ENCODE measurements at places on chromosomes 12 and 14.

- DNase-seq = no peak
These were observed 590.0 kb downstream of the BCL11B start for GRCh38 chr14:98682033-98682432.

DNA sequence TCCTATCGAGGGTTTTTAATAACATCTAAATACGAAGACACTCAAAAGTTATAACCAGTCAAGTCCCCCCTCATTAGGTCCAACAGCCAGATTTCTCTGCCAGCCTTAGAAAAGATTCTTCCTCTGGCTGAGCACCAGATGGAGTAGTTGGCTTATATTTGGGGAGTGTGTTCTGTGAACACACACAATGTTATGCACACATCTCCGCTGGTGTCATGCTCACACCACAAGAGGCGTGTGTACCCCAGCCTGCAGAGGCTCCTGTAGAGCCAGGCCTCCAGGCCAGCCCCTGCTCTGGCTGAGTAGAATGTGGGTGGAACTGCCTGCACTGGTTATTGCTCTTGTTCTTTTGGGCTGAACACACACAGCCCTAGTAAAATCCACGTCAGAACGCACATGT, 64.0 kb downstream of the PIWIL1 start:
- DNase-seq = no peak

DNA sequence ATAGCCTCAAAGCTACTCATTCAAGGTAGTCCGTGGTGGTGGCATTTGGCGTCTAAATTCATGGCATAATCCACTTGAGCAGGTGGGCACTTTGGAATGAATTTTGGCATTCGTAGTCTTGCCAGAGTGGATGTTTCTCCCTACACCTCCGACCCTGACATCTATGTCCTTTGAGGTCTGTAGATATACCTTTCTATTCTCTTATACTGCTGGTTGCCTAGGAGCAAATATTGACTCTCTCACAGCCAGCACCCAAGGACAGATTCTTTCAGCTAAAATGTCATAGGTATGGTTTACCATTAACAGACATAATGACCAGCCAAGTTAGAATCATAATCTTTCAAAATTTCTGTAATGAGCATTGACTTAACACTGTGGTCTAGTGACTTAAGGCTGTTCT, 47.4 kb upstream of the FLRT2 start:
- no peak for DNase-seq

GRCh38 chr12:9797722-9798619, 29.3 kb upstream of the KLRF1 start:
- DNase-seq = no peak

- no peak for DNase-seq
These were observed 191.3 kb downstream of the TMTC2 start for GRCh38 chr12:82877963-82878362.

- DNase-seq = no peak
These were observed 102.9 kb downstream of the DPF3 start for GRCh38 chr14:72790887-72791566.

- DNase-seq = no peak
These were observed 27.0 kb downstream of the SMUG1 start for GRCh38 chr12:54161481-54162437.

DNA sequence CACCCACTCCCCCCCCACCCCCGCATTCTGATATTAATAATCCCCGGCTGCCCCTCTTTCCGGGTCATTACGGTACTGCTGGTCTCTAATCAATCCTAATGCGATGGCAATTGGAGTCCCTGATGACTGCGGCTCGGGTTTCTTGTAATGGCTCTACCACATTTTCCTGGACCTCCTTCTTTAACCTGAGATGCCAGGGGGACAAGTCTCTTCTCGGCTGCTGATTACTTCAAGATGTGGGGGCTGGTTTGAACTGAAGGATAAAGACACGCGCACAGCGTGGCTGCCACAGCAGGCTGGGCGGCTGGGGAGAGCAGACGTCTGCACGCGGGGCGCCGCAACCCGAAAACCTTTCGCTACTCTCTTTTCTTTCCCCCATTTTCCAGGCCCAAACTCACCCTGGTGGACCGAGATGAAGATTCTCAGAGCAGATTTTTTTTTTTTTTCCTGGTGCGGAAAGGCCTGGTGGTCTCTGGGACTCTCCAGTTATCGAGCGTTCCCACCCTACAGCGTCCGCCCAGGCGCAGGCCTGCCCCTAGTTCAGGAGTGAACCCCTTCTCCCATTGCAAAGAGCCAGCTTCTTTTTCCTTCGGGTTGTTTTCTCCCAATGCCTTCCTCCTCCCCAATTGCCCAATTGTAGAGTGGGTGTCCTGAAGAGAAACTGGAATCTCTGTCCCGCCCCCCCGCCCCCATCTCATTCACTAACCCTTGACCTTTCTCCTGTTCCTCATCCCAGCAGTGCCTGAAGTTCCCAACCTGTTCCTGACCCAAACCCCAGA, 6.0 kb upstream of the SIX1 start:
- no peak for DNase-seq

- DNase-seq = no peak
These were observed 19.3 kb downstream of the CPNE8 start for GRCh38 chr12:38886064-38886463.

- no peak for DNase-seq
These were observed 78.2 kb upstream of the GTF2A1 start for GRCh38 chr14:81298911-81299310.

DNA sequence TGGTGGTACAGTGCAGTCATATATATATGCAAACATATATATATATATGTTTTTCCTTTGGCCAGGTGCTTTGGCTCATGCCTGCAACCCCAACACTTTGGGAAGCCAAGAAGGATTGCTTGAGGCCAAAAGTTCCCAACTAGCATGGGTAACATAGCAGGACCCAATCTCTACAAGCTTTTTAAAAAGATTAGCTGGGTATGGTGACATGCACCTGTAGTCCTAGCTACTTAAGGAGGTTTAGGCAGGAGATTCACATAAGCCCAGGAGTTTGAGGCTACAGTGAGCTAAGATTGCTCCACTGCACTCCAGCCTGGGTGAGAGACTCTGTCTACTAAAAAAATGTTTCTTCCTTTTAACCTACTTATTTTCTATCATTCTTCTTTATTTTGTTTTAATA, 10.2 kb downstream of the PZP start:
- no peak for DNase-seq

- no peak for DNase-seq
These were observed 76.7 kb downstream of the TMEM121 start for GRCh38 chr14:105602799-105603793.

- no peak for DNase-seq
These were observed 79.9 kb downstream of the HECTD1 start for GRCh38 chr14:31127690-31128089.

DNA sequence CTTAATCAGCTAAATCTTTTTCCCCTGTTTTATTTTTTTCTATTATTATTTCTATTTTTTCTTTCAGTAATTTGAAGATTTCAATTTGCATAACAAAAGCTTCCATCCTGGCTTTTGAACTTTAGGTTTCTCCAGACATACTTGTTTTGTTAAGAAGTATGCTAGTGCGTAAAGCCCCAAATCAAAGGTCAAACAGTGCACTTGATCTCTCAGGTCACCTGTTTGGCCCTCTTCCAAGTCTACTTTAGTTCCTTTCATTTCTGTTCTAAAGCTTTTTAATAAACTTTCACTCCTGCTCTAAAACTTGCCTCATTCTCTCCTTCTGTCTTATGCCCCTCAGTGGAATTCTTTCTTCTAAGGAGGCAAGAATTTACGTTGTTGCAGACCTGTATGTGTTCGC, 54.6 kb upstream of the ATXN7L3B start:
- DNase-seq = no peak
